ENCODE measurements at places on chromosomes 4 and X.

DNA sequence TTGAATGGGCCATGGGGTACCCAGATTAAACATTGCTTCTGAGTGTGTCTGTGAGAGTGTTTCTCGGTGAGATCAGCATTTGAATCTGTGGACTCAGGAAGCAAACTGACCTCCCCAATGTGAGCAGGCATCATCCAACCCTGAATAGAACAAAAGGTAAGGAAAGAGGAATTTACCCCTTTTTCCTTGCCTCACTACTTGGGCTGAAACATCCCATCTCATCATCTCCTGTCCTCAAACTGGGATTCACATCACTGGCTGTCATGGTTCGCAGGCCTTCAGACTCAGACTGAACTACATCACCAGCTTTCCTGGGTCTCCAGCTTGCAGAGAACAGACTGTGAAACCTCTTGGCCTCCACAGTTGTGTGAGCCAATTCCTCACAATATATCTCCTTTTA lies 47.1 kb downstream of the TEC start:
- DNase-seq = no peak

- DNase-seq = no peak
Measured at GRCh38 chr4:17712166-17712565, 69.3 kb downstream of the FAM184B start.

DNA sequence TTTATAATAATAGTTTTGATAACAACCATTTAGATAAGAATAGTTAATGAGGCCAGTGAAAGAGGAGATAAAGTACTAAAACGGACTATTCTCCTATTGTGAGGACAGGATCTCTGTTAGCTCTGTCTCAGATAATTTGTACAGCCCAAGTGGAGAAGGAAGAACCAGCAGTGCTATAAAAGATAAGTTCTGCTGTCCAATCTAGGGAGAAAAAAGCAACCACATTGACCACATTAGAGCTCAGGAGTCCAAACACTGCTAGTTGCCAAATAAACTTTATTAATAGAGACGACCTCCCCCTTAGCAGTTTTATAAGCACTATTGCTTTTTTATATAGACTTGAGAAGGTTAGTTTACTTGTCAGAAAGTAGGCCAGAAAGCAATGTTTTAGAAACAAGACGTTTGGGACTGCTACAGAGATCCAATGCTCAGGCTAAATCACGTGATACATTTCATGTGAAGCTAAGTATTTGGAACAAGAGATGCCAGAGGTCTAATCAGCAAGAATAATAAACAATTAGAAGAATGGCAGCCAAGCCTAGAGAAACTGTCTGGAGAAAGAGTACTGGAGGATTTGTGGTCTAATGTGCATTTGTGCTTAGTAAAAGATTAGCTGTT lies 15.9 kb downstream of the IL15 start:
- DNase-seq = no peak

DNA sequence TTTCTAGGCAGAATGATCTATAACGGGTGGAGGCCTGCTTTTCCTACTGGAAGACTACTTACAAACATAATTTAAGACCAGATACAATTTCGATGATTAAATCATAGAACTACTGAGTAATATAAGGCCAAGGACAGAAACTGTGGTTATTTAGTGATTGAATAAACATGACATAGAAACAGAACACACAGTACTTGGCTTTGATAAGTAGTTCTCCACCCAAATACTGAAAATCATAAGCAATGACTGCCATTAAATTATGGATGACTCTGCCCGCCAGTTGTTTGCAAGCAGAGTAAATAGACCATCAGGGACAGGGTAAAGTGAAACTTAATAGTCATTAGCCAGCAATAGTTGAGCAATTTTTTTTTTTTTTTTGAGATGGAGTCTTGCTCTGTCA lies 17.2 kb upstream of the SMIM14 start:
- no peak for DNase-seq

- DNase-seq = peak; percentile 39
Measured at GRCh38 chr4:76856243-76857073, 41.5 kb downstream of the SOWAHB start.

DNA sequence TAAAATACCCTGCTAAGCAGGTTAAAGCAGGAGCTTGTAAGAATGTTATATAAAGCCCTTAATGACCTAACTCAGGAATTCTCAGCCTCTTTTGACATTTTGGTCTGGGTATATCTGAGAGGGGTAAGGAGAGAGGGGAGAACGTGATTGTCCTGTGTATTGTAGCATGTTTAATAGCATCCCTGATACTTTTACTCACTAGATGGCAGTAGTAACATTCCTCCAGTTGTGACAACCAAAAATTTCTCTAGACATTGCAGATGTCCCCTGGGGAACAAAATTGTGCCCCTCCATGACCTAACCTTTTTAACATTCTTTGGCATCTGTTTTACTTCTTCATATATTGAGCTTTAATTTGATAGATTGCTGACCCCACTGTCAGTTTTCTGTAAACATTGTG lies 17.9 kb downstream of the SMARCA5 start:
- DNase-seq = peak; percentile 23

- DNase-seq = no peak
Measured at GRCh38 chr4:140856621-140857062, 100.5 kb upstream of the TBC1D9 start.

GRCh38 chr4:170697845-170698244 lies 608.1 kb upstream of the AADAT start:
- no peak for DNase-seq

DNA sequence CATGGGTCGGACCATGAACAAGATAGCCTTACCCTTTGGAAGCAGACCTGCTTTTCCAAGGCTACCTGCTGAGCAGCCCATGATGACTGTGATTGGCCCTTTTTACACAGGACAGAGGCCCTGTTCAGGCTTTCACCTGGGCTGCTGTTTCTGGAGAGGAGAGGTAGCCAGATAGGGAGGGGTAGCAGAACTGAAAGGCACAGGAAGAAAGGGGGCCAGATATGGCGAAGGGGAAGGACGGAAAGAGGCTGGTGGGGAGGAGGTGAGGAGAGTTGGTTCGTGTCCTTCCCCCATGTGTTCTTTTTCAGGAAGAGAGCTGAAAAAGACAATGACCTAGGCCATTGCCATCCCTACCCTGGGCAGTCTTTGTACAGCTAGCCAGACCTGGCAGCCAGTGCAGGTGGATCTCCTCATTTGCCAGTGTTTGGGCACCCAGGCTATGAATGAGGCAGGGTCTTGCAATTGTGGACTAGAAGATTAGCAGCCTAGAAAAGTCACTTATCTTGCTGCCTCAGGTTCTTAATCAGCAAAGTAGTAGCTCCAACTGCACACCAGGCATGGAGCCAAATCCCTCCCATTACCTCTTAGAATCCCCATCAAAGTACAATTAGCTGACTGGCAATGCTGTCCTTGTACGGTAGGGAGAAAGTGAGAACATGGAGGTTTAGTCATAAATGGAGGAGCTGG lies 139.6 kb downstream of the AMMECR1 start:
- DNase-seq = peak; percentile 52

DNA sequence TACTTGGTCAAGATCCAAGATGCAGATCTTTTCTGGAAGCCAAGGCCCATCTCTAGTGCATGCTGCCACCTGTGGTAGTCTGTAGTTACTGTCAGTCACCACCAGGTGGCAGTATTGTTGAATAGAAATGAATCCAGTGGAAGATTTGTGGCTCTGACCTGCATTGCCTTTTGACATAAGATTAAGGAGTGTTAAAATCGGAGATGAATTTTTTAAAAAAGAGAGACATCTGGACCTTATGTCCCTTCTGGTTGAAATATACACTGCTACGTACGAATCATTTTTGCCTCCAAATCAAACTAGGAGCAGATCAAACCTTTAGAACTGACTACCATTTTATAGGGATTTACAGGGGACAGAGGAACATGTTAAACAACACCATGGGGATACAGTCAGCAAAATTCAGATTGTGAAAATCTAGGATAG lies 46.9 kb upstream of the RHOH start:
- peak; percentile 70 for DNase-seq

DNA sequence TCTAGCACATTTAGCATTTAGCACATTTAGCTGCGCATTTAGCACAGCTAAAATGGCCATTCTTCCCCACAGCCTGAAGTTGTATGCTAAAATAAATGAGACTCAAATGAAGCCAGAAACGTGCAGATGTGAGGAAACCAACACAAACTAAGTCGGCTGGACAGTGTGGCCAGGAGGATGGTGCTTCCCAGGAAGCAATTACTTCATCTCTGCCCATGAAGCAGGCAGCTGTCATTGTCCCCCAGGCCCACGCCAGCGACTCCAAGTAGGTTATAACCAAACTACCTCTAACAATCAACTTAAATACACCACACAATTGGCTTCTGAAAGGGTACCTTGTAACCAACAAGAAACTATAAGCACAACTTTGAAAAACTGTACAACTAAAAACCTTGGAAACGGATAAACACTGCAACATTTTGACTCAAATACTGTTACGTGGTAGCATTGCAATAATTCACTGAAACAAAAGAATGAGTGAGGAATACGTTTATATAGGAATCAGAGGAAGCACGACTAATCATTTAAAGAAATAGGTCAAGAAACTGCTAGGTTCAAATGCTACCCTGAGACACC lies 39.2 kb downstream of the AFAP1 start:
- DNase-seq = no peak

GRCh38 chr4:1792832-1793495 lies at the start of gene FGFR3:
TSS of gene FGFR3 (plus strand) at chr4:1793293. CDS start at chr4:1793935, 642 bp downstream.
- DNase-seq = peak; percentile 98

GRCh38 chrX:108165383-108166111 lies 74.0 kb downstream of the ATG4A start:
- DNase-seq = peak; percentile 48

GRCh38 chr4:5040856-5041620 lies 10.2 kb upstream of the STK32B start:
- no peak for DNase-seq

GRCh38 chrX:47093248-47093647 lies 15.0 kb downstream of the RGN start:
- DNase-seq = no peak

GRCh38 chrX:73068467-73069364 lies 10.6 kb downstream of the PABPC1L2A start:
- DNase-seq = no peak

DNA sequence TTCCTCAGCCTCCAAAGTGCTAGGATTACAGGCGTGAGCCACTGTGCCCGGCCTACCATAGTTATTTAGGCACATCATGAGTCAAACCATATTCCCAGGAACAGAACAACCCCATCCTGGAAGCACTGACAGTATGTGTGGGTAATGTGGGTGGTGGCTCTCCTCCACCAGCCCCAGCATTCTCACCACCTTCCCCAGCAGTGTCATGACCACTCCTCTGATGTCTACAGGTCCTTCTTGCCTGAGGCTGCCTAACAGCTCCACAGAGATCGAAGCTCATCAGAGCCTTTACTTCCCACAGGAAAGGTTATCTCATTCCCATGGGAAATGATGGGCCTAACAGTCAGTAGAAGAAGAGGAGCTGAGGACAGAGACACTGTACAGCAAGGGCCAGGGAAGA lies 129.5 kb upstream of the GPC4 start:
- no peak for DNase-seq

GRCh38 chrX:39149761-39150160 lies 348.5 kb downstream of the MID1IP1 start:
- peak; percentile 44 for DNase-seq

DNA sequence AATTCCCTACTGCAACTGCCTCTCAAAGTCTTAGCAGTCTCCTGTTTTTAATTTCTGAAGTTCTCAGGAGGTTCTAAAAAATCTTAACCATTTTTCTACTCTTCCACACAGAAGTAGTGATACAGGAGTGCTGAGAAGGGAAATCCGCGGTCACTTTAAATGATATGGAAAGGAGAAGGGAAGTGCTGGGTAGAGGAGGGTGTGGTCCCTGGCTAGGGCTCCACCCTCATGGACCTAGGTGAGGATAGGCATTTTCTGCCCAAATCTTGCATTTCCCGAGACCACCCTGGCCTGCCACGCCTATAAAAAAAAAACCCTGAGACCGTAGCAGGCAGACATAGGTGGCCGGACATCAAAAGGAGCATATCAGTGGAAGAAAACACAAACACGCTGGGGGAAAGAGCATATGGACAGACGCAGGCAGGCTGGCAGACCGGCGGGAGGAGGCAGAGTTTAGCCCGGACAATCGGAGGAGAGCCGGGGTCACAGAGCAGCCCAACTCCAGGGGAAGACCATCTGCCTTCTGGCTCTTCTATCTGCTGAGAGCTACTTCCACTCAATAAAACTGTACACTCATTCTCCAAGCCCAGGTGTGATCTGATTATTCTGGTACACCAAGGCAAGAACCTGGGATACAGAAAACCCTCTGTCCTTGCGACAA lies 85.7 kb downstream of the POU3F4 start:
- DNase-seq = no peak

GRCh38 chr4:89823416-89823815 lies 13.5 kb downstream of the SNCA start:
- no peak for DNase-seq

- no peak for DNase-seq
Measured at GRCh38 chr4:153724606-153725005, 35.2 kb downstream of the RNF175 start.

- DNase-seq = no peak
Measured at GRCh38 chr4:145847764-145848163, 90.9 kb downstream of the ZNF827 start.

DNA sequence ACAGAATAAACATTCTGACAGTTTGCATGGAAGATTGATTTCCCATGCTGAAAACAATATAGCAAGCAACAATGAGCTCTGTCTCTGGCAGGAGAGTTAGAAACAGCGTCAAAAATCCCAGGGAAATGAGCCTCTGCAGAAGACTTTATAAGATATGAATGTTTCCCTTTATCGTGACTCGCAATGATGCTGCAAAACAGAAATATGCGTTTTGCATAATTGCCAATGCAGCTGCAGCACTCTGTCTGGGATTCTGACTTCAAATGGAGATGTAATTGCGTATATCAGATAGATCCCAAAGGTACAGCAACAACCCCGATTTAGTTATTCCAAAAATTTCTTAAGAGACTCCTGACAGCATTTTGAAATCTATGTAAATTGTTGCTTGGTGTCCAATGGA lies 702.4 kb upstream of the EPHA5 start:
- DNase-seq = no peak

Measured in D341Med (cell line).